GM23338 (cell line): ENCODE measurements at places on chromosomes 5 and 9. TPM values are rescaled to one million over a fixed set of nuclear protein-coding genes. Genes with fewer than 3 reads are reported as not detected.
A peak's percentile ranks its signal among the peaks of the same experiment; 100 is the strongest.

The CBY3 gene
- total RNA-seq = 0.52 and 2.3 TPM in 2 replicates

The SLC9A3 gene
- 2.2 and 3.1 TPM in 2 replicates for total RNA-seq

DNA sequence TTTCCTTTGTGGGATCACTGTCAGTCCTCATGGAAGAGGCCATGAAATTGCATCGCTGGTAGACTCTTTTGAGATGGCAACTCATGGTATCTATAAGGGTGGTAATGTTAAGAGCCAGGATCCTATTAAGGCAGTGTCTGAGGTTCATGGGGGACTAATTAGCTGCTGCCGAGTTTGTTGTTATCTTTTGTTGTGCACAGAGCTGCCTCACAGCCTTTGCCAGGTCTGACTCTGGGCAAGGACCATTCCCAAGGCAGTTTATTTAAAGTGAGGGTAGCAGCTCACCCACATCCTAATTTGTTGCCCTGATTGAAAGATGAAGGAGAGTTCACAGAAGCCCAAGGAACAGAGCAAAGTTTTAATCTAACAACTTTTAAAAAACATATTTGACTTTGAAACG lies 7.9 kb downstream of the SMARCA2 start:
- H3K27me3 ChIP-seq = peaks cover 28% of the 10 kb centered on the region
- no peak overlapping the region for H3K4me3 ChIP-seq
- no peak overlapping the region for H3K27ac ChIP-seq
- no peak for DNase-seq
- H3K36me3 ChIP-seq = no peaks in the 10 kb centered on the region

DNA sequence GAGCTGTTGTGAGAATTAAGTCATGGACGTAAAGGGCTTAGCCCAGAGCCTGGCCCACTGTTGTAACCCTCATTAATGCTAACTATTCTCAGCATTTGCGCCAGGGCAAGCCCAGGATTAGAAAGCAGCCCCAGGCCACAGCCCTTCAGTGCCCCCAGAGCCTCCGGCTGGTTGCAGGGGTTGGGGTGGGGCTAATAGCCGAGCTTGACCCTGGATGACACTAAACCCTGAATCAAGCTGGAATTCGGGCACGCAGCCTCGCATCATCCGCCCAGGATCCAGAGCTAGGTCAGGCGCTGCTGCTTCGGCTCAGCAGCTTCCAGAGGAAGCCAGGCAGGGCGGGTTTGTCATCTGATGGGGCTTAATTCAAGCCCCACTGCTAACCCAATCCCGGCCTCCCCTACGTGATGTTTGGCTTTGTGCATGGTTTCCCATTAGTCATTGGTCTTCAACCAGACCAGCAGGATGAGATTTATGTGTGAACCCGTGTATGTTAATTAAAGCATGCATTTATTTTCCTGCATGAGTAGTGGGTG lies 1.2 kb upstream of the MEGF9 start:
- peaks cover 10% of the 10 kb centered on the region for H3K4me1 ChIP-seq
- H3K27me3 ChIP-seq = peaks cover 29% of the 10 kb centered on the region
- peak overlapping the region; percentile 84 for H3K4me3 ChIP-seq

DNA sequence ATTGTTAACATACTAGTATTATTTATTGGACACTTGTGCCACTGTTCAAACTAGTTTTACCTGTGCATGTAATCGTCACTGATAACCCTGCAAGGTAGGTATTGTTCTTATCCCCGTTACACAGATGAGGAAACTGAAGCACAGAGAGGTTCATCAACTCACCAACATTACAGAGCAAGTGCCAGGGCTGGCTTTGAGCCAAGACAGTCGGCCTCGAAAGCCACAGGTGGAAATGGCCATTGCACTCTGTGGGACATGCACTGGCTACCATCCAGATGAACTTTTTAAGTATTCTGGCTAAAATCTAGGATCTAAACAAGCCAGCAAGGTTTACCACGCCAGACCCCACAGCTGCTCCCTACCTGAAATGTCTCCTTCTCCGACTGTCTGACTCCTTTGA lies 57.9 kb downstream of the TEX10 start:
- H3K27me3 ChIP-seq = no peaks in the 10 kb centered on the region
- DNase-seq = no peak
- 0 out of 2 replicates have a peak overlapping the region, but pooled peaks have one; percentile 39 for H3K27ac ChIP-seq
- peaks cover 15% of the 10 kb centered on the region for H3K36me3 ChIP-seq
- no peak overlapping the region for H3K4me3 ChIP-seq

DNA sequence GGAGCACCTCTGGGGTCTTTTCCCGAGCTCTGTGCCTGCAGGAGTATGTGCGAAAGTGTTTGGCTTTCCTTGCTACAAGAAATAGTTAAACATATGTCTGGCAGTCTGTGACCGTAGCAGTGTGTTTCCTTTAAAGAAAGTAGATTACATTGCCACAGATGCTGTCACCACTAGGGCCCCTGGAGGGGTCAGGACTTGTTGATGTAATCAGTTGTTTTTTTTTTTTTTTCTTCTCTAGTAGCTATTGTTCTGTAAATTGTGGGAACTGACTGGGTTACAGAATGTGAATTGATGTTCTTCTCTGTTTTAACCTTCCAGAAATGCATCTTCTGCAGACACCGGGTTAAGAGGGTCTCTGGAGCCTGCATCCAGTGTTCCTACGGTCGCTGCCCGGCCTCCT lies 345.6 kb downstream of the KDM4C start:
- peaks cover 10% of the 10 kb centered on the region for H3K4me1 ChIP-seq
- no peak overlapping the region for H3K4me3 ChIP-seq
- peak; percentile 63 for DNase-seq
- no peak overlapping the region for H3K27ac ChIP-seq
- 0 out of 2 replicates have a peak, but pooled peaks cover 3% of the 10 kb centered on the region for H3K36me3 ChIP-seq

The GPR150 gene
- total RNA-seq = 0.21 TPM in 1 of 2 replicates, not detected in the other

GRCh38 chr5:32255540-32255900 lies 57.2 kb downstream of the MTMR12 start:
- no peak overlapping the region for H3K27ac ChIP-seq
- DNase-seq = no peak
- H3K4me3 ChIP-seq = no peak overlapping the region
- H3K4me1 ChIP-seq = no peaks in the 10 kb centered on the region

The NIPSNAP3A gene
- total RNA-seq = 9.6 and 12.7 TPM in 2 replicates
